Stimulated activated CD8-positive, alpha-beta memory T cell treated with anti-CD3 and anti-CD28 coated beads, Interleukin-2, amount 100 ng/mL, for 1 hour (primary cell): ENCODE measurements at places on chromosomes 6 and 20.

DNA sequence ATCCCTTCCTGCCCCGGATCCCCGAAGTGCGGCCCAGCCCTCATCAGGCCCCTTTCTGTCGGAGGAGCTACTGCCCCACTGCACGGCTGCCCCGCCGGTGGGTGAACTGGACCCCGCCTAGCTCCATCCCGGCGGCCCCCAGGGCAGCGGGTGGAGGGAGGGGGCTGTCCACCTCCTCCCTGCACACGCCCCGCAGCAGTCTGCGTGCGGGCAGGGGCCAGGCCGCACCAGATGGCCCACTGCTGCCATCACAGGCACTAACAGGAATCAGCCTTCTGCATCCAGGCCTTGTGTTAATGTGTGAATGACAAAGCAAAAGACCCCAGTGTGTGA is 54.9 kb upstream of the UNC93A start:
- DNase-seq: no peak

GRCh38 chr6:149065658-149066556 is 251.6 kb upstream of the TAB2 start:
- no peak for DNase-seq

- no peak for DNase-seq
These were observed 123.6 kb downstream of the ATXN1 start for GRCh38 chr6:16637635-16638034.

- DNase-seq: no peak
These were observed 1.6 kb downstream of the DNAJC5 start for GRCh38 chr20:63896264-63897105.

DNA sequence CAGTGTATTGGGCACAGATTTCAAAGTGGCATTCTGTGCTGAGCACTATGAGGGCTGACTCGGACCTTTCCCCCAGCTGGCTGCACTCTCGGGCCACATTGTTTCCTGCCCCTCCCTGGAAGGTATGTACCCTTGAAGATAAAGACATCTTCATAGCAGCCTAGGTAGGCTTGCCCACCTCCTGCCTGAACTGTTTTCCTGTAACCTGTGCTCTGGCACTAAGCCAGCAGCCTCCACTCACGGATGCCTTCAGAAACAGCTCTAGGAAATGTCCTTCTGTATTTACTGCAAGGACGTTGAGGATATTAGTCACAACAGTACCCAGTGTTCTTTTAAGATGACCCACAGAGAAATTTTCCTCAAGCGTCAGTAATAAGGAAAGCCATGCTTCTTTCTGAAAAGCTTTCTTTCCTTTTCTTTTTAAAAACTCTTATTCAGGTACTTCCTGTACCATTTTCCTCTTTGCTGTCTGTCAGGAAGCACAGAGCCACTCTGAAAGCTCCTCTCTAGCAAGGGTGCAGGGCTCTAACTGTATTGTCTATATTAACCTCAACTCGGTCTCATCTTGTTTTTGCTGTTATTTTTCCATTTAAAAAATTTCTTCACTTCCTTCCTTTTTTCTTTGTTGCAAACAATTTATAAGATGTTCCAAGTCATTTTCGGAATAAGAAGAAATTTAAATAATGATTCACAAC is 43.5 kb downstream of the TTI1 start:
- DNase-seq: no peak

GRCh38 chr20:63084563-63084927 is 77.8 kb upstream of the BHLHE23 start:
- no peak for DNase-seq

DNA sequence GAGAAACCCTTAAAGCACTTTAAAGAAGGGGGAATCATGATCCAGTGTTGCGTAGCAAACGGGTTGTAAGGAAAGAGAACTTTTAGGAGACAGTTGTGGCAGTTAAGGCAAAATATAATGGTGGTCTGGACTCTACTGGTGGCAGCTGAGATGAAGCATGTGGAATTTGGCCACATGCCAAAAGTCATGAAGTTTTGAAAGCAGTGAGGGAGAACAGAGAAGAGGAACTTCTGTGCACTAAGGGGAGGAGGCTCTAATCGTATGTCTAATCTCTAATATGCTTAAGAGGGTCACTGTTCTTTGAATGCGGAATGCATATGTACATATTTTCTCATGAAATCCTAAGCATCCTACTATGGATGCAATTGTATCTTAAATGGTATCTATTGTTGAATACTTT is 91.5 kb downstream of the RIMS1 start:
- no peak for DNase-seq

GRCh38 chr20:8587810-8588209 is 455.7 kb downstream of the PLCB1 start:
- no peak for DNase-seq

DNA sequence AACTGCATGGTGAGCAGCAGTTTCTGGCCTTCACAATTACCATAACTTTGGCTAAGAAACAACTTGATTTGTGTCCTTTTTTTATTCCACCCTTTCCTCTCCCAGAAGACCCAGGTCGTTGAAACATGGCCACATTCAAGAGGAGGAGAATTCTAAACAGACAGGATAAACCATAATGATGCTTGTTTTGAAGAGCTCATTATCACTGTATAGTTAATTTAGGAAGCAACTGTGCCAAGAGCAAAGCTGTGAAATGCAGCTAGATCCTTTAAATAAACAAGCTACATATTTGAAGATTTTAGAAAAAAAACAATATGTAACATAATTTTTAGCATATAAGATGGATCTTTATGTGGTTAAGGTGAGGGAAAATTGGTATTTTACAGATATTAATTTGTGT is 104.5 kb downstream of the KLHL32 start:
- no peak for DNase-seq

DNA sequence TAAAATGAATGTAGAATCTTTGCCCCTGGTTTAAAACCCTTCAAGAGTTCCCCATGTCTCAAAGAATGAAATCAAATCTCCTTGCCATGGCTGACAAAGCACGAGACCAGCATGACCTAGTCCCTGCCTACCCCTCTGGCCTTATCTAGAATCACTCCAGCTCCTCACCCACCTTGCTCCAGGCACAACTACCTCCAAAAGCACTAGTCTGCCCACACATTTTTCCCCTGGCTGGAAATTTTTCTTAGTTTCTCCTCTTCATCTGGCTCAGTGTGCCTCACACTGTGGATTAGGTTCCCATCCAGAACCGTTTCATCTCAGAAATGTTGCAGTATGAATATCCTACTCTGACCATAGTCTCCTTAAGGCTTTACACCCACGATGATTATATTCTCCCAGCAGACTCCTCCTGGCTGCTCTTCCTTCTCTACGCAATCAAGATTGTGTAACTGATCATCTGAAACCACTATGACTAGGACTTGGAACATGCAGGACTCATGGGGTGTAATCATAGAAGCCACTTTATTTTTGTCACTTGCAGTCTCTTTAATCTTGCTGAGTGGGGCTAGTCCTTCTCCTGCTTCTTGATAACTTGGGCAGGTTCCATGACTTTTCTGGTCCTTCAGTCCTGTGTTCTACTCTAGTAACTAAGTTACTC is 7.8 kb upstream of the MRS2 start:
- no peak for DNase-seq

DNA sequence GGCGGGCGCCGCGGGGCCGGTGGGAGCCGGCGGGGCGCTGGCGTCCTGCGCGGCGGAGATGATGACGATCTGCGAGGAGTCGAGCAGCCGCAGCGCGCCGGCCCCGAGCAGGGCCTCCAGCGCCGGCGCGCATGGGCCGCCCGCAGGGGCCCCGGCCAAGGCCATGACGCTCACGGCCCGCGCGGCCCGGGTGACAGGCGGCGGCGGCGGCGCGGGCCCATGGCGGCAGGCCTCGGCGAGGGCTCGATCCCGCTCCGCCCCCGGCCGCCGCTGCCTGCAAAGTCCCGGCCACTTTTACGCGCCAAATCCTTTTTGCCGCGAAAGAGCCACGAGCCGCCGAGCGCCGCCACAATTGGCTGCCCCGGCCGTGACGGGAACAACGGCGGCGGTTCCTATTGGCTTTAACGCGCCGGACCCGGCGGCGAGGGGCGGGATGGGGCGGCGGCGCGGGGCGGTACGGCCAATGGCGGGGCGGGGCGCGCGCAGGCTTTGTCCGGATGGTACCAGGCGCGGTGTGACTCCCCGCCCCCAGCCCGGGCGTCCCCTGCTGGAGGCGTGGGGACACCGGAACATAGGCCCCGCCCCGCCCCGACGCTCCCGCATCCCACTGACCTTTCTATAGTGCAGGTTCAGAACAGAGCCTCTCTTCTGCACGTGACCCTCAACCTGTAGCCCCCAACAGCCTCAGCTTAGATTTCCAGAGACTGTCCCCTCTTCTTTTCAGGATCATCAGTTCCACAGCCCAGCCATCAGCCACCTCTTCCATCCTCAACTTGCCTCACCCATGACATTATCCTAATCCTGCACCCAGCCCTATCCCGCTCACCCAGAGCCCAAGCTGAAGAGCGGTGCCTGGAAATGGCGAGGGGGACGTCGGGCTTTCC is at the start of gene E2F1:
E2F1 (minus strand) TSS at position 286 of the 884 bp plus-strand sequence; CDS start at position 165, 121 bp downstream.
- DNase-seq: peak; percentile 88

- DNase-seq: no peak
These were observed 23.8 kb upstream of the NXT1 start for GRCh38 chr20:23326774-23327173.

- DNase-seq: no peak
These were observed 34.8 kb downstream of the SCML4 start for GRCh38 chr6:107789361-107789760.

DNA sequence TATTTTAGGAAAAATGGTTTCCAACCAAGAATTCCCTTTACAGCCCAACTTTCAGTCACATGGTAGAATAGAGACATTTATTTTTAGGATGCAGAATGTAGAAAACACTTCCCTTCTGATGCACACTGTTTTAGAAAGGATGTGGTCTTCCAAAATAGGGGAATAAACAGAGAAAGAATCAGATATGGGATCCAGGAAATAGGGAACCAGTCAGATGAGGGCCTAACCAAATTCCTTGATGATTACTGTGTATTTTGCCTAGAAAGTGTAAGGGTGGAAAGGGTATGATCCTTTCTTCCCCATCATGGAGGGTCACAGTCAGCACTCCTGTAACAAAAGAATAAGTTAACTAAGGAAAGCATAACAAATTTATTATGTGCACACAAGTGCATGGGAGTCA is 27.4 kb downstream of the SLX4IP start:
- no peak for DNase-seq

DNA sequence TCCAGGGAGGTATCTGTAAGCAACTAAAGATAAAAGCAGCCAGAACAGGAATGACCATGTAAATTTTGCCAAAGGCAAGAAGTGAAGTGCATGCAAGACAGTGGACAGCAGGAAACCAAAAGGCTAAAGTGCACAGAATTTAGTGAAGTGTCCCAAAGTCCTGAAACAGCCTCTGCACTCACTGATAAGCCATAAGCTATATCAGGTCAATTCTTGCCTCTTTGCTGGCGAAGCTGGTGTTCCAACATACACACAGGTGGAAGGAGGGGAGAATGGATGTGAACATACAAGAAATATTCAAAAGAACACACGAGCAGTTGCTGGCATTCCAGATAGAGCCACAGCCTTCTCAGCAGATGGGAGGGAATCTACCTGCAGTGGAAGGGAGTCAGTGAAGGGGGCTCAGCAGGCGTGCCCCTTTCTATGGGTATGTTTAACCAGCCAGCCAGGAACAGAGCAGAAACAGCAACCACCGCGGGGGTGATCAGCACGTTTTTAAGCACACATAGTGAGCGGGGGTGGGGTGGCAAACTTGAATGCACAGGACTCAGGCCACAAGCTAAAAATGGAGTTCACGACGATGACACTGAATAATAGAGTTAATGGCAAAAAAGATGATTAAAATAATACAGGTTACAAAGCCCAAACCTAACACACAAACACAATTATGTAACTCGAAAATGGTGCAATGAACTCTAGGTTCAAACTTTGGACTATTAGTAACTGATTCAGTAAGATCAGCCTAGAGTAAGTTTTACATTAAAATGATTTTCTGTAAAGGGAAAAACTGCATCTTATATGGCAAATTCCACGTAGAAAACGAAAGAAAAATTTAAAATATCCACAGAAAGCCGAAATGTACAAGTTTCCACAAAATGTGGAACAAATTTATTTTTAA is 1.2 kb downstream of the ECI2 start:
- DNase-seq: no peak

DNA sequence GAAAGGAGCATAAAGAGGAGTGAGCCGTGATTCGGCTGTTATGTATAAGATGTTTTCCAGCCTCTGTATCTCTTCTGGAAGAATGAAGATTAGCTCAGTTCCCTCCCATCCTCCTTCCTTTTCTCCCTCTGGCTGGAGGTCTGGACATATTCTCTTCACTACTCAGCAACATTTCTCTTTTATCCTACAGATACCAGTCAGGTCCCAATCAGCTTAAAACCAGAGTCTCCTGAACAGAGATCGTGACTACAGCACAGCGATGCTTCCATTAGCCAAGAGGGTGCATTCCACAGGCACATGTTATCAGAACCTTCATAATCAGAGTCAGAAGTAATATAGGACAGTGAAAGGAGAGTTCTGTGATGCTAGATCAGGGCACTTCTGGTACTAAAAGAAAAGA is 133.9 kb upstream of the SOX4 start:
- DNase-seq: no peak

- no peak for DNase-seq
These were observed 4.3 kb downstream of the PREX1 start for GRCh38 chr20:48823476-48823875.

DNA sequence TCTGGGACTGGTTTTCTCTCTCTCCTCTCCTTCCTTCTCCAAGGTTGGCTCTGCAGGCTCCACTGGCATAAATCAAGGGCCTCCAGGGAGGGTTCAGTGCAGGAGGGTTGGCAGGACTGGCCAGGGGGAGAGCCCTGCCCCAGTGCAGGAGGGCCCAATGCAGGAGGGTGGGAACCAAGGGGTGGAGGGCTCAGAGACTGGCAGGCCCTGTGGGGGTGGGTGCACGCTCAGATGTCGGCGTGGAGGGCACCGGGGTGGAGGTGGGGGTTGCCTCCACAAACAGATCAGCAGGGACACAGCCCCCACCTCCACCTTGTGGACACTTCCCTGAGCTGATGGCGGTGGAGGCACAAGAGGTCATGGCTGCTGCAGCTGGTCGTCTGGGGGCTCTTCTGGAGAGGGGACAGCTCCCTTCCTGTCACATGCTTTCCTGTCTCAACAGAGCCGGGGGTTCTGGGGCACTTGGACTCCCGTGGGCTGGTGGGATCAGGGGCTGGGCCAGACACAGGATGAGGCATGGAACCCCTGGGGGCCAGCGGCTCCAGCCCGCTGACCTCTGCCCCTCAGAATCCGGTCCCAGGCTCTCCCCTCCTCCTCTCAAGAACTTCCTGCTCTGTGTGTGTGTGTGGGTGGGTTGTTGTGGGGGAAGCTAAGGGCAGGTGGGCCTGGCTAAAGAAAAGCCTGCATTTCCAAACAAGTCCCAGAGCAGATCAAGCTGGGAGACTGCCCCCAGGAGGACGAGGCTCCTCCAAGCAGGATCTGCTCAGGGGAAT is 2.7 kb upstream of the ABHD16B start:
- no peak for DNase-seq

DNA sequence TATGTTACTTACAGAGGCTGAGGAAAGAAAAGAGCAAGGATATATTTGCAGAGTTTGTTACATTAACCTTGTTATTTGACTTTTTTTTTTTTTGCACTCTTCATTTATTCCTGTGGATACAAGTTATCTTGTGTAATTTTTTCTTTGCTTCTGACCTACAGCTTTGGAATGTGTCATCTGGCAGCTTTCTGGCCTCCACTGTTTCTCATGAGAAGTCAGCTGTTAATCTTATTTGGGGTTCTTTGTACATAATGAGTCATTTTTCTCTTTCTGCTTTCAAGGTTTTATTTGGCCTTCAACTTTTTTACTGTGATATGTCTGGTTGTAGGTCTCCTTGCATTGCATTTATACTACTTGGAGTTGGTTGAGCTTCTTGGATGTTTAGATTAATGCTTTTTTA is 333.4 kb downstream of the SMOC2 start:
- no peak for DNase-seq

- DNase-seq: no peak
These were observed 62.4 kb downstream of the E2F3 start for GRCh38 chr6:20464041-20464440.
